Neuronal stem cell (in vitro differentiated cells): ENCODE measurements at places on chromosomes 12 and 14.
A peak's percentile ranks its signal among the peaks of the same experiment; 100 is the strongest.

DNA sequence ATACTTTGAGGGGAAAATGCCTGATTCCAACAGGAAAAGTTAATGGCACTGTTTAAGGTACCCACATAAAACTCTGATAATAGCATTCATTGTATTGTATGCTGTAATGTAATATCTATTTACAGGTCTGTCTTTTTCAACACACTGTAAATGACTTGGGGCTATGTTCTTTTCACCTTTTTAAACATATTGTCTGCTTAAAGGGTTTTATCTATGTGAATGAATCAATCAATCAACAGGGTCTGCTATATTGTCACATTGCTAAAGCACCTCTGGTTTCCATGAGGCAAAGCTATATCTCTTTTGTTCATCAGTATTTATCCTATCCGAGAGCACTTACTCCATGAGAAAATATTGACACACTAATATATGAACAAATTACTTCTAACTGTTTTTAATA is 288.0 kb downstream of the SLC6A15 start:
- DNase-seq: no peak

DNA sequence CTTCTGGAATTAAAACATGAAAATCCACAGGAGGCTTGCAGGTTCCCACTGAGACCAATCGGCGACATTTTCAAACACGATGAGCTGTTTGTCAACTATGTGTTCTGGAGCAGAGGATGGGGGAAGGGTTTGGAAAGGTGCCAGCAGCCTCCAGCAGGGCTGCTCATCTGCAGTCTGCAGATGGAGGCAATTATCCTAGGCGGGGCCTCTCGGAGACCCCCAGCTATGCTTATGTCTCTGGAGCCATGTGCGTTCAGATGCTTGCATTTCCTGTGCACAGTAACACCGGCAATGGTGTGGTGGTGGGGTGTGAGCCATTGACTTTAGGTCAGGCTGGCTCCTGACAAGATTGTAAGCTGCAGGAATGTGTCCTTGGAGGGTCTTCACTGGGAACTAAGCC is 51.7 kb downstream of the RPH3A start:
- DNase-seq: no peak

- DNase-seq: no peak
These were observed 74.4 kb downstream of the DUSP16 start for GRCh38 chr12:12488296-12488695.

- DNase-seq: no peak
These were observed 248.2 kb downstream of the SLC41A2 start for GRCh38 chr12:104709692-104710435.

DNA sequence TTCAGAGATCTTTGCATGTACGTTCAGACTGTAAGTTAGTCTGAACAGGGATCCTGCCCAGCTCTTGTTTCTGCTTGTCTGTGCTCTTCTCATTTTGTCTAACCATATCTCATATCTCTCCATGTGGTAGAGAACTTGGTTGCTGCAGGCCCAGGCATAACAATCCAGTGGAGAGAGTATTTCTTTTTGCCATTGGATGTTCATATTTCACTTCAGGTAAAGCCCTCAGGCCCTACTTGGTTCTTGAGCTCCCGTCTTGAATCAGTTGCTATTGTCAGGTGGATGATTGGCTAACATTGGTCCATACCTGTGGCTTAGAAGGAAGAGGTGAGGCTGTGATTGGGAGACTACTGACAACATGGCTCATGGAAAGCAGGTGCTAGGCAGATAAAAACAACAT is 357.7 kb upstream of the FLRT2 start:
- DNase-seq: no peak

DNA sequence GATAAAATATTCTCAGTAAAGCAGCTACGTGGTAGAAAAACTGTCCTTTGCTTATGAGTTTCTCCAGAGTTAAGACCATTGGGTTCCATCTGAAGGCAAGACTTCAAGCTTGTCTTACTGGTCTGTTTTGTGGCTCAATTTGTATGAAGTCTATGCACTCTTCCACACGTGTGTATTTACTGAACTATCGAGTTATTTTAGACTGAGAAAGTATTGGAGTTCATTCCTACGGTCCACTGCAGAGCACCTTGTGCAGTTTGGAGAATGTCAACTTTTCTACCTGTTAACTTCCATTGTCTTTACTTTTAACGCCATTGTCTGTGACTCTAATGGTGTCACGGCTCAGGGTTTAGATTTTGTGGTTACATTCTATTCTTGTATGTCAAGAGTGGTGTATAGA is 3.7 kb downstream of the HIF1A start:
- DNase-seq: no peak

- peak; percentile 33 for DNase-seq
These were observed 78.0 kb downstream of the DBX2 start for GRCh38 chr12:44972746-44973421.

DNA sequence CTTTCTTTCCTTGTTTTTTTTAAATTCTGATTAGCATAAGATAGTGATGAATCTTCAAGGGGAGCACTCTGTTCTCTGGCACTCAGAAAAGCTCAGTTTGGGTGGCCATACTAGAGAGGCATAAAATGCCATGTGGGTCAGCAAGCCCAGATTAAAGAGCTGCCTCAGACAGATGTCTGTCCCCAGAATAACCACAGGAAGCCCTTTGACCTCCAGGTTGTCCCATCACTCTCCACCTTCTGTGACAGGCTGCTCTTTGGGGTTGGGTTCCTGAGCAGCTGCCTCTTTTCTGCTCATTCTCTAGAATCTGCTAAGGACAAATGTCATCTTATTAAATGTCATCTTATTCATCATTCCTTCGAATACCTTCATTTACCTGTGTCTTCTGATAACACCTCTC is 96.0 kb upstream of the PDZRN4 start:
- DNase-seq: no peak

DNA sequence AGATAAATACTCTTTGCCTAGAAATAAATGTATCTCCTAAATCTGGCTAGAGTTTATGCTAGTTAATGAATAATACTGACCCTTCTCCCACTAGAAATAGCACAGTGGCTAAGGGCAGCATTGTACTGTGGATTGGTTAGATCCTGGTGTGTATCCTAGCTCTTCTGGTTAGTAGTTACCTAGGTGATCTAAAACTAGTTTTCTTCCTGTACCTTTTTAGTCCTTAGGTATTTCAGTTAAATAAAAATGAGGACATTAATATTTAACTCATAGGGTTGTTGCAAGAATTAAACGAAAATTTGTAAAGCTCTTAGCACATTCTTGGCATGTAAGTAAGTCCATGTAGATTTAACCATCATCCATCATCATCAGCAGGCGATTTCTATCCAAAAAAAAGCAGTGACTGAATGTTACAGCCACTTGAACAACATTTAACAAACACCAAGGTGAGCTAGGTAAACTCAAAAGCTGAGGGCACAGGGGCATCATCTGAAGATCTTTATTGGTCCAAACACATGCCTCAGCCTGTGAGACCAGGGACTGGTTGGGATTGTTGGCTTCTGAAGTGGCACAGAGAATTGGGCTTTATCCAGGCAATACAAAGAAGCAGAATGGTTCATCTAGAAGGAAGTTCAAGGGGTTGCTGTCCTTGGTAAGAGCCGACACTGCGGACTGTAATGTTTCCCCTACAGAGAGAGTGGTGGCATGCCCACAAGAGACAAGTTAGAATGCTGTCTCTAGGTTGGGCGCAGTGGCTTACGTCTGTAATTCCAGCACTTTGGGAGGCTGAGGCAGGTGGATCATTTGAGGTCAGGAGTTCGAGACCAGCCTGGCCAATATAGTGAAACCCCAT is 100.8 kb downstream of the GAS2L3 start:
- DNase-seq: no peak

- DNase-seq: no peak
These were observed 38.8 kb downstream of the SYNE3 start for GRCh38 chr14:95477411-95478269.

DNA sequence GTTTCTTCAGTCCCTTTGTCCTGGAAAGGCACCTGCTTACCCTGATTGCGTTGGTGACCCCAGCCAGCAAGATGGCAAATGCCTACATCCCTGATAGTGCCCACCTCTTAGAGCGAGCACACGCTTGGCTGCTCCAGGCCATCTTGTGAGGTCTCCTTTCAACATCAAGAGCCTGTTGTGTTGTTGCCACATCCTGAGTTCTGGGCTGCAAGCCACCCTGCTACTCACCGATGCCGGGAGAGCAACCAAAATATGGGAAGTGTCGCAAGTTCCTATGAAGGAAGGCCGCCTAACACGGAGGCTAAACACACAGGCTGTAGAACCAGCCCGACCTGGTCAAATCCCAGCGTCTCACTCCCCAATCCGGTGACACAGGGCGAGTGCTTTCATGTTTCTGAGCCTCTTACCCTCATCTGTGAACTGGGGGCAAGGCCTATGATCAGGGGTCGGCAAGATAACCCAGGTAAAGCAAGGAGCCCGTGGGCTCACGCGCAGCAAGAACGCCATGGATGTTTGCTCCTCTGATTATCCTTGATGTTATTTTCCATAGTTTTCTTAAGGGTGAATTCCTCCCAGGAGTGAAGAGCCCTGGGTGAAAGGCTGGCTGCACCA is 98.4 kb downstream of the LGMN start:
- no peak for DNase-seq

- no peak for DNase-seq
These were observed 10.0 kb downstream of the LRCOL1 start for GRCh38 chr12:132600048-132601032.

GRCh38 chr12:94458877-94459727 is 565 bp downstream of the CEP83 start:
- DNase-seq: peak; percentile 2

GRCh38 chr14:48398675-48399282 is 723.4 kb upstream of the MDGA2 start:
- peak; percentile 30 for DNase-seq

- no peak for DNase-seq
These were observed 378.0 kb downstream of the MDGA2 start for GRCh38 chr14:47297374-47297773.

- no peak for DNase-seq
These were observed 70.8 kb upstream of the IFNG-AS1 start for GRCh38 chr12:67918441-67918840.

- DNase-seq: no peak
These were observed 53.7 kb downstream of the FBXL14 start for GRCh38 chr12:1540690-1541089.

DNA sequence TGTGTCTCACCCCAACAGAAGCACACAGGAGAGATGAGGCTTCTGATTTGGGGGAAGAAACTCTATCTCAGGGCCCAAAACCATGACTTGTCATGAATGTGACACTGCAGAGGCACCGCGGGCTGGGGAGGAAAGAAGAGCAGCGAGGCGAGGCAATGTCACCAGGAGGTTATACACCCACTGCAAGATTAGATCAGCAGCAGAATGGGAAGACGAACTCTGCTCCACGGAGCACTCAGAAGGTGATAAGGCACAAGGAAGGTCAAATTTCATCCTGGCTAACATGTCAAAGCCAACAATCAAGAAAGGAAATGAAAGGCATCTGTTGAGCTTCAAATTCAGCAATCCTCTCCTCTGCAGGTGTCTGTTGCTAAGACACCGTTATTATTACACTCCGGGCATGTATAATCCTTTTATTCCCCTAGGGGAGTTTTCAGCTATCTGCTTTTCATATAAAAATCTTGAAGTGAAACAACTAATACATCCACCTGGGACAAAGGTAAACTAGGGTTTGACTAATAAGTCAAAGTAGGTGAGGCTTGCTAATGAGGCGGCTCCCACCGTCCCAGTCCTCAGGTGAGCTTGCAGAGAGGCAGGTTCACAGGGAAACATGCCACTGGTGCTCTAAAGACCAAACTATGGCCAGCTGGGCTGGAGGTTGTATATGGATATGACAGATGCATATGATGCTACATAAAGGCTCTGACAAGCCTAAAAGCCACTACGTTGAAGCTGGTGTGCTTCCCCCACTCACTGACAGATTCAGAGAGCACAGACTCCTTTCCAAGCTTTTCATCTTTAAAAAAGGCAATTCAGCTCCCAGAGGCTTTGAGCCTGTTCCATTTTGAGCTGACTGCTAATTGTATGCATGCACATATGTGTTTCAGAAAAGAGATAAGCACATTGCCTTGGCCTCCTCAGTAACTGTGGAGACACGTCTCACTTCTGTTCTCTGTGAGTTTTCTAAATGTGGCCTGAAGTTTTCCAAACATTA is 221.2 kb downstream of the NELL2 start:
- no peak for DNase-seq

DNA sequence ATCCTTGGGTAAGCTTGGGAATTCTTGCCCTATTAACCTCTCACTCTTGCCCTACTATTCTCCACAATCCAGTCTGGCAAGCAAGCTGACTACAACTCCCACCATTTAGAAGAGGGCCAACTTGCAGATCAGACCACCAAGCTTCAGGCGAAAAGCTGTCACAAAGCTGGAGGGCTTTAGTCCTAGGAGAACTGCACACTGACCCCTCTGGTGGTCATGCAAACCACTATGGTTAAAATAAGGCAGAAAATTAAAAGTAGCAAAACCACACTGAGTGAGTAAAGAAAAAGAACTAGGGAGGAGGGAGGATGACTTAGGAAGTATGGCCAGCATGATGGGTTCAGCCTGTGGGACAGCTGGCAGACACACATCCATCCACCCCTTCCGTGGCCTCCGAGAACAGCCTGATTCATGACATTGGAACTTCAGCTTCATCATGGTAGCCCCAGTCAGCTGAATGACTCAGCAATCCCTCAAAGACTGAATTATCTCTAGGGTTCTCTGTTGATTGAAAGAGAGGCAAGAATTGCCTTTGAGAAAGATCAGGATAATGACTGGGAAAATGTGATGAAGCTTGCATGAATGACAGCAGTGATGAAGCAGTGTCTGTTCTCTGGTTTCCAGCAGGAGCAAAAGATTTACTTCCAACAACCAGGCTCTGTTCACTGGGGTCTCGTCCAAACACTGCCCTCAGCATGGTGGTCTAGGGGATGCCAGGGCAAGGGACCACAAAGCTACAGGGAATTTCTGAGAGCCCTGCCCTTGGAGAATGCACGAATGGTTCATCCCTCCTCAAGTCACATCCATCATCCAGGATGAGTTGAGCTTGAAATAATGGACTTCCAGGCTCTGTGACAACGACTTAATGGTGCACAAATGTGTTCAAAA is 24.4 kb downstream of the PITPNM2 start:
- no peak for DNase-seq

DNA sequence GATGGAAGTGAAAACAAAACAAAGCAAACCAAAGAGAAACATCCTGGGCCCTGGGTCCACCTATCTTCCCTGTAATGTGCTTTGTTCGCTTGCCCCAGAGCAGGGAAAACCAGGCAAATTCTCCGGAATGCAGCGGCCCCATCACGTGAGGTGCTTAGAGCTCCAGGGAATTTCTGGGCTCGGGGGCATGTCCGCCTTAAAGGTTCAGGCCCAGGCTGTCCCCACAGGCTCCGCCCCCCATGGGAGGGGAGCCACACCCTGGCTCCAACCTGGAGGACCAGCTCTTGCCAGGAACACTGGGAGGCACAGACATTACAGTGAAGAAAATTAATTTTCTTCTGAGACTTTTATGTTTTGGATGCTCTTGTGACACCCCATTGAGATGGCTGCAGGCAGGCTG is 69.9 kb downstream of the RBM19 start:
- DNase-seq: no peak

- no peak for DNase-seq
These were observed 483 bp downstream of the POC1B start for GRCh38 chr12:89525305-89525823.

- DNase-seq: no peak
These were observed 34.8 kb downstream of the IRF2BPL start for GRCh38 chr14:76993752-76994151.

GRCh38 chr12:42343721-42344120 is 17.8 kb downstream of the PPHLN1 start:
- no peak for DNase-seq
